ENCODE measurements at places on chromosomes 2 and 18. TPM values are rescaled to one million over a fixed set of nuclear protein-coding genes. Genes with fewer than 3 reads are reported as not detected.

- DNase-seq = no peak
Measured at GRCh38 chr2:4962419-4962818, 729.8 kb upstream of the SOX11 start.

PROC gene
- total RNA-seq = 0.39 TPM

- peak; percentile 57 for DNase-seq
Measured at GRCh38 chr18:5546660-5547059, 2.9 kb upstream of the EPB41L3 start.

C18orf54 gene
- total RNA-seq = 6.1 TPM

- DNase-seq = peak; percentile 77
Measured at GRCh38 chr2:204850581-204850980, 305.3 kb downstream of the PARD3B start.

- DNase-seq = no peak
Measured at GRCh38 chr18:476251-476664, 24.2 kb downstream of the COLEC12 start.

TCF23 gene
- total RNA-seq = 0.20 TPM

DNA sequence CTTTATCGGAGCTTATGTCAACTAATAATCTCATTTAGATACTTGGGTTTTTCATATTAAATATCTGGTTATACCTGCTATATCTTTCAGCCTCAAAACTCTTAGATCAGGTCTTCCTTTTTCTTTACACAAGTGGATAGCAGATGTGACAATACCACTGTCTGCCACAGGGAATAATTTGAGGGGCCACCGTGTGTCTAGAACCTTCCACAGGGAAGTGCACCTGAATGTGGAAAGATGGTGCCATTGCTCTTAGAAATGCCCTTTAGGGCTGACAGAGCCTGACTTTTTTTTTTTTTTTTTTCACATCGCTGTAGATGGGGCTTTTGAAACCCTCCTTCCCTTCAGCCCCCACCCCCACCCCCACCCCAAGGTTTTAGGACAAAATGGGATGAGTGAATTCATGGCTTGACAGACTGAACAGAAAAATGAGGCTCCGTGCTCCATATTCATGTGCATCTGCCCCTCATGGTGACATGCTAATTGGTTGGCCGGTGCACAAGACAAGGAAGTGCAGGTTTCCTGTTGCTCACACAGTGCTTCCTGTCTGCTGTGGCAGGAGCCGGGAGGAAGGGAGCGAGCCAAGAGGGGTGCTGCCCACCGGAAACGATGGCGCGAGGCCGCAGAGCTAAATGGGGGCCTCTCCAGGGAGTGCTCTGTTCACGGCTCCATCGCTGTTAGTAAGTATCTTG, 246.0 kb downstream of the LDLRAD4 start:
- no peak for DNase-seq

DNA sequence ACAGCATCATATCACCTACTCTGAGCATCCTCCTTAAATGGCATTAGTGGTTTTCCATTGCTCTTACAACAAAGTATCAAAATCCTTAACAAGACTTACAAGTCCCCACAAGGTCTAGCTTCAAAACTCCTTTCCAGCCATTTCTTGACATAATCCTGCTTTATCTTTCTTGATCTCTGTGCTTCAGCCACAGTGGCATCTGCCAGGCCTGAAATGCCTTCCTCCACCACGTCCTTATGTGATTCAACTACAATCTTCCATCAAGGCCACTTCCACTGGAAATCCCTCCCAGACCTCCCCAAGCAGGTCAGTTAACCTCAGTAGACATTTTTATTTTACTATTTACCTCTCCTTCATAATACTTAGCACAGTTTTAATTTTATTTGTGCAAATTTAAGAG, 83.8 kb upstream of the CCDC150 start:
- DNase-seq = no peak

FEV gene
- total RNA-seq = not detected

DNA sequence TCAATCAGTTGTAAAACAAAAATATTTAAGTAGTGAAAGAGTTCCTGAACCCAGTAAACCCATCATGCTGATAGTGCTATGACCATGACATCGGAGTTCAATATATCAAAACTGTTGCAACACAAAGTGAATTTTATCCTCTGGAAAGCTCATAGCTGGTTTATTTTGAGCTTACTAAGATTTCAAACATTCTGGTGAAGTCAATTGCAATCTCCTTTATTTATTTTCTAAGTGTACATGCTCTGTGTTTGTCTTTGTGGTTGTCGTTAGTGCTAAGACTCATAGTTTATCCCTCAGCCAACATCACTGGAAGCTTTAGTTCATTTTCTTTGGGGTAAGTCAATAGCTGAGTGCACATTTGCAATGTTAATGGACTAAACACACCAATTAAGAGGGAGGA, 91.9 kb downstream of the QPCT start:
- no peak for DNase-seq

DNA sequence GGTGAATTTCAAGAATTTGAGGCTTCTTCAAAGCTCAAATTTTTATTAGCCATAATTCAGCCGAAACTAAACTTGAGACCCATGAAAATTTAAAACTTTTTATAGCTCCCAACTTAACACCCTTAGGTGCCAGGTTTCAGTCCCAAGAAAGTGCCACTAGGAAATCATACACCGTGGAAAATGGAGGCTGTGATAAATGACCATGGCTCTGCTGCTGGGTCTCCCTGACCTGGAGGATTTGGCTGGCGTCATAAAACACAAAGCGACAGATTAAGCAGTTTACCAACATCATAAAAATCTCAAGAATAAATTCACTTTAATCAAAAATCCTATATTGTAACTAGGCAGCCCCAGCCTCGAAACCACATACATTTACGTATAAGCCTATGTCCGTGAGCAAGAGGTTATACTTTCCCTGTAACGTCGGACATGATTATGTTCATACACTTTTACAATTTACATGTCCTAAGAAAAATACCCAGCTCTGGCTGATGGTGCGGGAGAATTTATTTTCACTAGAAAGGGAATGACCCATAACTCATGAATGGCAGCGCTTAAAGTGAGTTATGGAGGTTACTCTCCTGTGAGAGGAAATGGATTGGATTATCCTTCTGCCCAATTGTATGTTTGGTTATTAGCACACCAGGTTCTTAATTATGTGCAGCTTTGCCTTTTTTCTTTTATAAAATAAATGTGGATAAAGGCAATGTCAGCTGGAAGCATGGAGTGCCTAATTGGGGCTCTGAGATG, 329.4 kb downstream of the AGPS start:
- DNase-seq = no peak

SERPINB11 gene
- not detected for total RNA-seq

Measured in skin of body (tissue), 3 donors.